ENCODE measurements at places on chromosomes 4 and X.

DNA sequence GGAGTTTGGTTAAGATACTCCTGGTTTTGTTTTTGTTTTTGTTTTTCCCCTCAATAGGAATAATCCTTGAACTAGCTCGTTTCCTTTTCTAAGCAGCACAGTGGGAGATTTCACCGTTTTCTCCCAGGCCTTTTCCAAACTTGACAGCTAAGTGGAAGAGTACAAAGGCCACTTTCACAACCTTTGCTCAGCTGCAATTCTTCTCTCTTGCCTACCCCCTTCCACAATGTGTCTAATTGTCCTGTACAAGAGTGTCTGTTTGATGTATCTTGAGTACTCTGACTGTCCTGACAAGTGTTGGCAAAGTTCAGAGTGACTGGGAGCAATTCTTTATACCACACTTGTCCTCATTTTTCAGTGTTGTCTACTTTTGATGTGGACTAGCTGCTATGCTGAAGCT lies 674.3 kb upstream of the AMOT start:
- DNase-seq = no peak

DNA sequence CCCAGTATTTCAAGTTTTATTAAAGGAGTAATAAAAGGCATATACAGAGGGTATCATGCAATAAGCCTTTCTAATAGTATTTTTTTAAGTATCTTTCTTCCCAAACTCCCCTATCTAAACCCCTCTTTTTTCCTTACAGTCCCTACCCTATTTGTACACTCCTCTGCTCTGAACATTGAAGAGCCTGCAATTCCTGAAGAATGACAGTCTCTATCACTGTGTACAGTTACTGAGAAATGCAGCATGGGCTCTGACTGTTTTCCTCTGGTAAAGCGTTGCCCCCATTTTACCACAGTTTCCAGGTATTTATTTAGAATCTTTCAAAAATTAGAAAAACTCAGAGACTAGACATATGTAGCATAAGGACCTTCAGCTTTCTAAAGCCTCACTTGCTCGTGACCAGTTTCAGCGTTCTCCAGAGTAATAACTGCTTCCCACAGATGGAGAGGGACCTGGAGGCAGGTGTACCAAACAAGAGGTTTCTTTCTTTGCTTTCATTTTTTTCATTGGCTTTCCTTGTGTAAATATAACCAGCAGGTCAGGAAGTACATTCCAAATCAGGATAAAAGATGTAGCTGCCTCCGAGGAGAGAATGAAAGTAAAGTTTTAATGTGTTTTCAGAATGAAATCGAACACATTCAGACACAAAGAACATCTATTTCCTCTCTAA lies 230.8 kb downstream of the CFAP299 start:
- no peak for DNase-seq

DNA sequence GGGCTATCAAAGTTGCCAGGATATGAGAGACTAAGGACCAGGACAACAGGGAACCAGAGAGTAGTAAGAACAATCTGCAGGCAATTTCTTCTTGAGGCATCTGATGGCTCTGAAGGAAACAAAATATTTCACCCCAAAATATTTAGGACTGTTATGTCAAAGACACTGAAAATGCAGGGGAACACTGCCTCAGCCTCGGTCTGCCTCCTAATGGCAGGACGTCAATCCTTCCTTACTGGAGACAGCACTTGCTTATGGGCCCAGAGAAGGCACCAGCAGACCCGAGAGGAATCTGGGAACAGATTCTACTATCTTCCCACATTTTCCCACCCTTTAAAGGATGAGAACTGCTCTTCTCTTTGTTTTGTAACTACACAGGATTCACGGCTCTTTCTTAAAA lies 23.3 kb downstream of the RNF150 start:
- DNase-seq = no peak

- no peak for DNase-seq
Observed at GRCh38 chr4:146291313-146291712, 77.0 kb downstream of the REELD1 start.

DNA sequence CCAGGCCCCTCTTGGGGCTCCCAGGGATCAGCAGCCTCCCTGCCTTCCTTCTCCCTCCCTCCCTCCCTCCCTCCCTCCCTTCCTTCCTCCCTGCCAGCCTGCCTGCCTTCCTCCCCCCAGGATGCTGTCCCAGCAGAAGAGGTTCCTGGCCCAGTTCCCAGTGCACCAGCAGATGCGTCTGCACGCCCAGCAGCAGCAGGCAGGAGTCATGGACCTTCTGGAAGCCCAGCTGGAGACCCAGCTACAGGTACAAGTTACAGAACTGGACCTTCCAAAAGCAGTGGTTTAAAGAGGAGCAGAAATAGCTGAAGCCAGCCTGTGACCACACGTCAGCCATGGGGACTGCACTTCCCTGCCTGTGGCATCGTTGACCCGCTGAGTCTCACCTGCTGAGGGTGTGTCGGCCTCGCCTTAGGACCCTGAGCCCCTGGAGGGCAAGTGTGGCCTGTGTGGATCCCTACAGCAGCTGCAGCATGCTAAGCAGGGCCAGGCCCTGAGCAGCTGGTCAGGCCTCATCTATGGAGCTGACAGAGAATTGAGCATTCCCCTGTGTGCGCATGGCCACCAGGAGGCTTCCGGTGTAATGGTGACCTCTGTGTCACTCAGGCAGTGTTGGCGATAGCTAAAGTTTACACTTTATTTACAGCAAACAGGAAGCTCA lies 84.7 kb downstream of the CRMP1 start:
- no peak for DNase-seq

DNA sequence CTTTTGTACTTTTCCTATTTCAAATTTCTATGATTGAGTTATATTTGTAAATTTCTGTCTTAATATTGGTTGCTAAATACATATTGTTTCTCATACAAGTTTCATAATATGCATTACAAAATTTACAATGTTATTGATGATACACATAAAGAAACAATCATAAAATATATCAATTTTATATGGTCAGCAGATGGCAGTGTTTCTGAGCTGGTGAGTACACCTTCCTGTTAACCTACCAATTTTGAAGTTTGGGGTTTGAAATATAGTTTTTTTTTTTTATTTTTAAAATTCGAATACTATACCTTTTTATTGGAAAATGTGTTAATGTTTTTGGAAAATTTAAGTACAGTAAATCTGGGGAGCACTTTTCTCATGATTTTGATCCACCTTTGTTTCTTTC lies 1953.1 kb upstream of the ADGRL3 start:
- no peak for DNase-seq

DNA sequence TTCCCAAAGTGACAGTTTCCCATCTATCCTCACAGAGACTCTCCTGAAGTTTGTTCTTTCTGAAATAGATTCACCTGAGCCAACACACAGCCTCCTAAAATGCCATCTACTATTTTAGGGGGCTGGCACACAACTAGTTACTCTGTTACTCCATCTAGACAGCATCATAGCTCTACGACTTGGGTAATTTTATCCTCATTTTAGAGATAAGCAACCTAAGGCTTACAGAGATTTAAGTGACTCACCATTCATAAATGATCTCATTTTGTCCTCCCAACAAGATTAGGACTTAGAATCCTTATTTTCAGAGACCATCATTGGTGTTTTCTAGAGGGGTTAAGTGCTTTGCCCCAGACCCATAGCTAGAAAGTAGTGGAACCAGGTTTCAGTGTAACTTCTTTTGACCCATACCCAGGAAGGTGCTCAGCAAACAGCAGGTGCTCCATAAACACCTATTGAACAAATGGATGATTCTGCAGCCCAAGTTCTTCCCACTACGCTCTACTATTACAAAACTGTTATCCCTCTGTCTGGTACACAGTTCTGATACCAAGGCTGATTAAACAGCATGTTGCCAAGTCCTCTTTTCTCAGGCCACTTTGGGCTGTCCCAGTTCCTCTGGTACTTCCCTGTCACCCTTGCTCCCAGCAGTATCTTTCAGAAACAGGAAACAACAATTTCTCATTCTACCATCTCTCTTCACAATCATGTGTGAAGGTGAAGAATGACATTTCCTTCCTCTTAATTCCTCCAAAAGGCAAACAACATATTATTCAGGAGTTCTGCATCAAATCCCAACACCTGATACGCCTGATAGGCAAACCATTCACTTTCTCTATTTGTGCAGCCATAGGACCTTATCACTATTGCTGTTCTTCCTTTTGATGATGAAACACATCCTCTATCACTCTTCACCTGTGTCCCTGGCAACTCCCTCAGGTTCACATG lies 304.7 kb upstream of the TAPT1 start:
- no peak for DNase-seq

DNA sequence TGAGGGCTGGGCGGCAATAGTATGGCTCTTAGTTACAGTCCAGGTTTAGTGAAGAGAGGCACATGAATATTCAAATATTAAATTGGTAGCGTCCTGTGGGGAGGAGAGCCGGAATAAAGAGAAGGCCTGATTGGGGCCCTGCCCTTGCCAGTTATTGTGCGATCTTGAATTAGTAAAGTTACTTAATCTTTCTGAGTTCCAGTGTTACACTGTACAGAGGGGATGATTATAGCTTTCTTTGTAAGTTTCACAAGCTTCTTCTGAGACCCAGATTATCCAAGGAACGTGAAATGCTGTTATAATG lies 1.2 kb downstream of the METAP1 start:
- no peak for DNase-seq

- DNase-seq = no peak
Observed at GRCh38 chrX:9355739-9356138, 109.1 kb upstream of the TBL1X start.

DNA sequence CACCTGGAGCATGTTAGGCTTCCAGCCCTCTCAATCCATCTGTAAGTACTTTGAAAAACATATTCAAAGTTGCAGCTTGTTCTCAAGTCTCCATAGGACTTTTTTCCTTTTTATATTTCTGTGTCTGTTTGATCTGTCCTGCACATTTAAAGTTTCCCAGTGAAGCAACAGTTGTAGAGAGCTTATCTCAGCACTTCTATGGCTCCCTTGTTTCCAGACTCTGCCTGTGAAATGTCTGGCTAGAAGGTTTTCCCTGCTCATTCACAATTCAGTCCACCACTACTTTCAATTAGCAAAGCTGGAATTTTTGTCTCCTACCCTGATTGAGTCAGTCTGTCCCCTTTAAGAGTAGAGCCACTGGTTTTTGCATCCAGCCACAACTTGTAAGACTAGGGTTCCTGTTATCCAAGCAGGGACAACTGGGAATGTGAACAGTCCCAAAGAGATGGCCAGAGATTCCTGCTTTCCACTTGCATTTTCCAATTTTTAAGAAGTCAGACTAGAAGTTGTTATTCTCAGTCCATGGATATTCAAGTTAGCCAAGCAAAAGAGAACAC lies 116.1 kb downstream of the GASK1B start:
- DNase-seq = no peak

GRCh38 chr4:54104907-54105306 lies 4.9 kb downstream of the GSX2 start:
- no peak for DNase-seq

- DNase-seq = no peak
Observed at GRCh38 chr4:178781779-178782178, 1339.5 kb upstream of the AGA start.

- no peak for DNase-seq
Observed at GRCh38 chrX:114338870-114339269, 245.0 kb upstream of the HTR2C start.

DNA sequence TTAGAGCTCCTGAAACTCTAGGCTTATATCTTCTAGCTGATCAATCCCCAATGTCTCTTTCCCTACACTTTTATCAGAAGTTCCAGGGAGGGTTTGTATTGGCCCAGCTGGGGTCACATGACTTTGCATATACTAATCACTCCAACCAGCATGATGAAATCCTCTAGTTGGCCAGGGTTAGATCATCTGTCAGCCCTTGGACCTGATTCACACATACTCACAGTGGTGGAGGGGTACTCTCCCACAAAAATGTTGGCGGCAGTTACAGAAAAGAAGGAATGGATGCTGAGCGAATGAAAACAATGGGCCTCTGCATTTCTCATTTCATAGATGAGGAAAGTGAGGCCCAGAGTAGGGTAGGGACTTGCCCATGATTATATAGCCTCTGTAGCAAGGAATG lies 151.1 kb downstream of the PJA1 start:
- no peak for DNase-seq

- no peak for DNase-seq
Observed at GRCh38 chr4:71540749-71541269, 202.0 kb downstream of the SLC4A4 start.

GRCh38 chr4:152771741-152772533 lies 7.6 kb downstream of the TIGD4 start:
- no peak for DNase-seq

- DNase-seq = no peak
Observed at GRCh38 chr4:58368221-58368620, 1258.0 kb upstream of the IGFBP7 start.

- no peak for DNase-seq
Observed at GRCh38 chr4:139912445-139912844, 241.5 kb downstream of the MAML3 start.

DNA sequence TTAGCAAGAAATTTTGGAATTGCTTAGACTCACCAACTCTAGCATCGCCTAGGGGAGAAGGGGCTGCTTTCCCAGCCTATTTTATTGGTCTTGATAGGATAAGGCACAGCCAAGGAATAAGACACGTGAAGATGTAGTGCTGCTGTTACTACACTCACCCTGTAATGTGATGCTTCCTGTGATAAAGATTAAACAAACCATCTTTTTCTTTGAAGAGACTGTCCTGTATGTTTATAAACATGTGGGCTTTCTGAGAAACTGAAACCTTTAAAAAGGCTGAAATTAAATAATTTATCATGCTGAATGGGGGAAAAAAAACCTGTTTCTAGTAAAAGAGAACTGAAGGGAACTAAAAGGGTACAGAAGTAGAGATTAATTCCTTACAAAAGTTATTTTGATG lies 13.2 kb downstream of the TAPT1 start:
- no peak for DNase-seq

- DNase-seq = no peak
Observed at GRCh38 chrX:14351611-14352303, 177.6 kb upstream of the GLRA2 start.

DNA sequence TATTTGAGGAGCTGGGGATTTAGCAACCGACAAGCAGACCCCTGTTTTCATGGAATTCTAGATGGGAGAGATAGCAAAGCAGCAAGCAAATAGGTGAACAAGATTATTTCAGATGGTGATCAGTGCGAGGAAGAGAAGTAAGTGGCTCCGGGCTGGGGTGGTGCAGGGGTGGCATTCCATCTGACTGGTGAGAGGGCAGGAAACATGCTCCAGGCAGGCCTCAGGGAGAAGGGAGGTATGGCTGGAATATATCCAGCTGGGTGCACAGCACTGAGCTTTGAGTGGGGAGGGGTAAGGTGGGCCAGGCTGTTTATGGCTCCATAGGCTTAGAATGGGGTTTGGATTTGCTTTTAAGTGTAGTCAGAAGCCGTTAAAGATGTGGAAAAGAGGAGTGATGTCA lies 21.2 kb downstream of the PTTG2 start:
- DNase-seq = no peak

Measured in stimulated activated CD8-positive, alpha-beta memory T cell treated with anti-CD3 and anti-CD28 coated beads, Interleukin-15, amount 100 ng/mL, for 24 hours (primary cell).